ENCODE measurements at places on chromosomes 12 and 14. TPM values are rescaled to one million over a fixed set of nuclear protein-coding genes. Genes with fewer than 3 reads are reported as not detected.

The RPL10L gene
- total RNA-seq, result not detected

GRCh38 chr14:81523616-81524015, 10.0 kb downstream of the SEL1L start:
- no peak for DNase-seq

- DNase-seq, result no peak
These were observed 10.3 kb downstream of the EXOC3L4 start for GRCh38 chr14:103104654-103105452.

The KRT74 gene
- total RNA-seq, result not detected

DNA sequence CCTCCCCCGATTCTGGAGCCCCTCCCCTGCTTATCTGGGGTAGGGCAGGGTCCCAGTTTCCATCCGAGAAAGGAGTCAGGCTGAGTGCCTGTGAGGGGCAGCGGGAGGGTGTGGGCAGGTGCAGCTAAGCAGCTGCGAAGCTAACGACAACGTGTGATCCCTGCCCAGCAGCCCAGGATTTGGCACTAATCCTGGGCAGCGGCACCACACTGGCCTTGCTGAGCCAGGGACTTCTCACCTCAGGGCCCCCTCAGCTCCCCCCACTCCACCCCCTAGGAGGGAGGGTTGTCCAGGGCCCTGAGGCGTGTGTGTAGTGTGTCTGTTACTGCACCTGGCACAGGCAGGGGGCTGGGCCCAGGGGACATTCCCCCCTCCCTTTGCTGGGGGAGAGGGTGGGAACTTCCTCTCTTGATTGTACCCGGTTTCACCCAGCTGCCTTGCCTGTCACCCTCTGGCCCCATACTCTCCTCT, 1.8 kb downstream of the SMIM41 start:
- no peak for DNase-seq

Data from dermis microvascular lymphatic vessel endothelial cell (primary cell).